Bone marrow (tissue), 2 donors: ENCODE measurements at places on chromosomes 3 and 15.

DNA sequence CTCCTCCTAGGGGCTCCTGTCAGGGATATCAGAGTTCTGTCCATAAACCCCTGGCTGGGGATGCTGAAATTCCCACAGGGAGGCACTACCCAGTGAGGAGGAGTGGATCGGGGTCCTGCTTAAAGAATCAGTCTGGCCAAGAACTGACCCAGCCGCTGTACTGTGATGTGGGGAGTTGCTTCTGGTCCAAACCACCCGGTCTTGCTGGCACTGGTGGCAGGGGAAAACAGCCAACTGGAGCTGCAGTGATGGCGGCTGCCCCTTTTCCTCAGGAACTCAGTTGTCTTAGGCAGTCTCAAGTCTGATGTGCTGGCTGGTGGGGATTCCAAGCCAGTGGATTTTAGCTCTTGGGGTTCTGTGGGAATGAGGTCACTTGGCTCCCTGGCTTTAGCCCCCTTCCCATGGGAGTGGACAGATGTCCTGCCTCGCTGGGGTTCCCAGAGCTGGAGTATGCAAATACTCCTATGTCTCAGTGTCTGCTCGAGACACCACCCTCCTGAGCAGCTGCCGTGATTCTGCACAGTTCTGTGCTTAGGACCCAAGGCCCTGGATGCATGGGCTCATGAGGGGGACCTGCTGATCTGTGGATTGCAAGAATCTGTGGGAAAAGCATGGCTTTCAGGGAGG lies 97.1 kb downstream of the SLC25A26 start:
- no peak for DNase-seq

DNA sequence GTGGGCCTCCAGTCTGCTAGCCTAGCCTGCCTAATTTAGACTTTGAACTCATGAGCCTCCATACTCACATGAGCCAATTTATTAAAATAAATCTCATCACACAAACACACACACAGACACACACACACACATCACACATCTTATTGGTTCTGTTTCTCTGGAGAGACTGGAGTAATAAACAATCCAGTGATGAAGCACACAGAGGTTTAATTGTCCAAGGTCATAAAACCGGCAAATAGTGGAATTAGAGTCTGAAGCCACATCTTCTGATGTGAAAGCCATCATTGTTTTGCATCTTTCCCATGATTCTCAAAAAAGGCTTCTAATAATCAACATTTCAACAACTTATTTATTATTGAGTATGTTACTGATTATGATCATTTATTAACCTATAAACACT lies 249.4 kb upstream of the KCNH8 start:
- no peak for DNase-seq

DNA sequence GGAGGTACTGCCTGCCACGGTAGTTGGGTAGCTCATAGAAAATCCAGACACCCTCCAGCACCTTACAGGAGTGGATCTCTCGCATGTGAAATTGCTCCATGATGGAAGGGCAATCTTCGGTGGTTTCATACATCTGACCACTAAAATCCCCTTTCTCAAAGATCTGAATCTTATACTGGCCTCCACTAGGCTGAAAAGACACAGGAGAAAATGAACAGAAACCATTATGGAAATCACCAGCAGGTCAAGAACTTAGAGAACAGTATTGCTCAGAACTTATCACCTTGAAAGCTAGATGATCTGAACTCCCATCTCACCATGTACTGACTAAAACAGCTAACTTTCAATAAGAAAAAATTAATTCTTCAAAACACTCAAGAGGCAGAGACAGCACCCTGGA lies 5.4 kb downstream of the CRYGS start:
- DNase-seq, result no peak

DNA sequence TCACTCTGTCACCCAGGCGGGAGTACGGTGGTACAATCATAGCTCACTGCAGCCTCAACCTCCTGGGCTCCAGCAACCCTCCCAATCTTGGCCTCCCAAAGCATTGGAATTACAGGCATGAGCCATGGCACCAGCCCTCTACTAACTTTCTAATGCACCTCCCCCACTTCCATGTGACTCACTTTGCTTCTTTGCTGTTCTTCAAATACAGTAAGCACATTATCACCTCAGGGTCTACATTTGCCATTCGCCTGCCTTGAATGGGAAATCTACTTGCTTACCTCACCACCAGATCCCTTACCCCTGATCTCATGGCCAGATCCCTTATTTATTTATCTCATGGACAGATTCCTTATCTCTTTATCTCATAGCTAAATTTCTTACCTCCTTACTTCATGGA lies 235.3 kb downstream of the KCNMB2 start:
- DNase-seq, result no peak

DNA sequence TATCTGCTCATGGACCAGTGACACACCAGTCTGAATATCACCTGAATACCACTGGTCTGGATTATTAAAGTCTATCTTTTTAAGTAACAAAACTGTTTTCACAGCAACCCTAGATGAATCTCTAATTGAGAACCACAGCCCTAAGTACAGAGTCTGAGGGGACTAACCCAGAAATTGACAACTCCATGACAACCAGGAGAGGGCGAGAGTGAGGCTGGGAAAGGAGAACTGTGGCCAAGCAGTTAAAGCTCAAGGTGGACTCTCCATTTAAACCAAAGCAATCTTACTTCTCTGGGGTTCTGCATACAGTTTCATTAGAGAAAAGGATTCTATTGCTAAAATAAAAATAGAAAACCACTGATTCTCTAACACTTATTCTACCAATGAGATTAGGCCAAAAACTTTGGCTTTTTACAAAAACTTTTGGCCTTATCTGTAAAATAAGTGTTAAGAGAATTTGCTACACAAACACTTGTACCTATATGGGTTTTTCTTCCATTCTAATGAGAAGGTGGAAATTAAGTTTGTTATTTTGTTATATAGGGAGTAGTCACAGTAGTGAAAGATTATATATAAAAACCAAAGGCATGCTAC lies 11.4 kb downstream of the NEK10 start:
- no peak for DNase-seq

DNA sequence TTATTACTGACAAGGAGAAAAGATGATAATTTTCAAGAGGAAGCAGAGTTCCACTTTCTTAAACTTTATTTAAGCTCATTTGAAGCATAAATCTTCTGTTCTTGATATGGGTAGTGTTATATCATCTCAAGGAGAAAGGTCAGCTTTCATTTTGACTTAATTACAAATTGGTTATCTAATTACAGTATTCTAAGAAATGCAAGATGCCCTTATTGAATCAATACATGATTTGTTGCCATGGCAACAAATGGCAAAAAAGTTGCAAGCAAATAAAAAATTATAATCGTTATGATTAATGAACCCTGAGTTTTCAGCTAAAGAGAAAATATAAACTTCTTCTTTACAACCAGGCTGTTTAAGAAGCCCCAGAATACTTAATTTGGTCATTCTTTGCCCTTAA lies 622.7 kb downstream of the RBMS3 start:
- no peak for DNase-seq

DNA sequence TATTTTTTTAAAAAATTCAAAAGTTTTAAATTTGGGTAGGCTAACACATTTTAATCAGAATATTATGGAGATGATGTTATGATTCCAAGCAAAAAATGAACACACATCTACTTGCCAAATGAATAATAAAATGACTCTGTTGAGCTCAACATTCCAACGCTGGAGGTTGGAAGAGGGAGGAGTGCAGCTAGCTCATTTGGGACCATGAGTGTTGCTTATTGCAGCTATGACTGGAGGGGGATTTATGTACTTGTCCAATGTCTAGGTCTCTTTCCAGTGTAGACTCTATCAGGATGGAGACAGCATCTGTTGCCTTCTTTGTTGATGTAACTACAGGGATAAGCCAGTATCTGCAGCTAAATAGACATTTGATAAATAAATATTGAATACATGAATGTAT lies 310.6 kb downstream of the CACNA2D3 start:
- DNase-seq, result no peak
